Prostate gland (tissue), 2 donors: ENCODE measurements at places on chromosomes 1 and 21. TPM values are rescaled to one million over a fixed set of nuclear protein-coding genes. Genes with fewer than 3 reads are reported as not detected.

- H3K4me3 ChIP-seq = no peak overlapping the region
- no peaks in the 10 kb centered on the region for H3K36me3 ChIP-seq
- no peak overlapping the region for H3K27ac ChIP-seq
- H3K27me3 ChIP-seq = no peaks in the 10 kb centered on the region
- H3K4me1 ChIP-seq = peaks cover 2% of the 10 kb centered on the region
Measured at GRCh38 chr1:24386931-24387330, 26.7 kb downstream of the STPG1 start.

DNA sequence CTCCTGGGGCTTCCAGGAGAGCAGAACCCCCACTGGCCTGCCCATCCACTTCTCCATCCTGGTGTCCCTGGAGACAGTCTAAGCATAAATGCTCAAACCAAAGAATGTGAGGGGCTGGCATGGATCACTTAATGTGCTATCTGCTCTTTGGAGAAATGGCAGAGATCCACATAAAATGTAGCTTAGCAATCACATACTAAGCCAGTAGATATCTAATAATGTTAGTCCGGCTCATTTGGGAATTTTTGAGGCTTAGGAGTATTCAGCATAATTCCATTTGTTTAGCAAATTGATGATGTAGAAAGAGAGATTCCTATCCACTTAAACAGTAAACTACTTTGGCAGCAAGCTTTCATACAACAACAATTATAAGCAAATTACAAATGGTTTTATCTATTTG lies 90.7 kb downstream of the TENT5C start:
- no peaks in the 10 kb centered on the region for H3K36me3 ChIP-seq
- H3K4me3 ChIP-seq = no peak overlapping the region
- H3K27ac ChIP-seq = no peak overlapping the region

The PKP1 gene
- 36.8 TPM for total RNA-seq

DNA sequence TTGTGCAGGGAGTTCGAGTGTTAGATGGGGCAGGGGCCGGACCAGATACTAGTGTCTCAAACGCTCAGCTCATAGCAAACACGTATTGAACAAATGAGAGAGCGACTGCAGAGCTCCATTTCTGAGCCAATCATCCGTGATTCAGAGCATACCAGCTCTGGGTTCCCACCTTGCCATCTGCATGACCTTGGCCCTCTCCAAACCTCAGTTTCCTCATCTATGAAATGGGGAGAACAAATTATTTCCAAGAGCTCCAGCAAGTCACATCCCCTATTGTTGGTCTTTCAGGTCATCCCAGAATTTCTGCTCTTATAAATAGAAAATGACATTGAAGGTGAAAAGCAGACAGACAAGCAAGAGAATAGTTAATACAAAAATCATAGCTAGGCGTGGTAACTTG lies 10.2 kb upstream of the RUNX3 start:
- H3K4me1 ChIP-seq = no peaks in the 10 kb centered on the region
- H3K27ac ChIP-seq = no peak overlapping the region
- no peak overlapping the region for H3K4me3 ChIP-seq
- DNase-seq = no peak

The ST6GALNAC5 gene
- 18.5 TPM for total RNA-seq

DNA sequence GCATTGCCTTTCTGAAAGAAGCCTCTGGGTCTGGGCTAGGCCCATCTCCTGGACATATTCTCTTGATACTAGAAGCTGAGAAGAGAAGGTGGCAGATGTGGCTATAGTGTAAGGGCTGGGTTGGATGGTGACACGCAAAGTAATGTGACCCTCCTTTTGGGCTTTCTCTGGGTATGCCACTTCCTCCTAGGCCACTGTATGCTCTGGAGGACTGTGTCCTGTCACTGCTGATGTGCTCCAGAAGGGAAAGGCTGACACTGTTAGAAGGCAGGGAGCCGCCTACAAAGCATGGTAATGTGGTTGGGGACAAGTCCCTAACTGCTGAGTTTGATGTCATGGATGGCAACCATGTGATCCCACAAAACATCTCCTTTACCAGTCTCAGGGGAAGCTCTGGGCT lies 112.1 kb downstream of the BCAR3 start:
- no peak for DNase-seq
- H3K4me3 ChIP-seq = no peak overlapping the region
- no peaks in the 10 kb centered on the region for H3K36me3 ChIP-seq
- no peaks in the 10 kb centered on the region for H3K27me3 ChIP-seq
- H3K27ac ChIP-seq = no peak overlapping the region
- H3K4me1 ChIP-seq = no peaks in the 10 kb centered on the region
